Brain pericyte (primary cell): ENCODE measurements at places on chromosomes 3 and 15.

DNA sequence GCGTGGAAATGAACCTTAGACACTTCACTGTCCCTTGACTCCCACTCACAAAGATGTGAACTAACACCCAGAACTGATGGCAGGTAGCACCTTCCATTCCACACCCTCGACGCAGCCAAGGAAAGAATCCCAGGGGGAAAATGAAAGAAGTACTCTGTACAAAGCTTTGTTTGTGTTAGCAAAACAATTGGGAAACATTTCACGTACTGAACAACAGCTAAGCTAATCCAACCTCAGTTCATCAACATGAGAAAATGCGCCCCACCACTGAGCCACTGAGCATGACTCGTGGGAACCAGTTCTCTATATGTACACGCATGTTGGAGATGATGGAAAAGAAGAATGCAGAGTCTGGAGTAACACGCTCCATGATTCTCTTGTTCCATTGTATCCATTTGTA, 32.0 kb downstream of the CORO2B start:
- no peak for DNase-seq

GRCh38 chr3:55434789-55435188, 52.3 kb downstream of the WNT5A start:
- DNase-seq, result no peak

- DNase-seq, result no peak
Measured at GRCh38 chr15:42385980-42386700, 26.8 kb downstream of the CAPN3 start.

DNA sequence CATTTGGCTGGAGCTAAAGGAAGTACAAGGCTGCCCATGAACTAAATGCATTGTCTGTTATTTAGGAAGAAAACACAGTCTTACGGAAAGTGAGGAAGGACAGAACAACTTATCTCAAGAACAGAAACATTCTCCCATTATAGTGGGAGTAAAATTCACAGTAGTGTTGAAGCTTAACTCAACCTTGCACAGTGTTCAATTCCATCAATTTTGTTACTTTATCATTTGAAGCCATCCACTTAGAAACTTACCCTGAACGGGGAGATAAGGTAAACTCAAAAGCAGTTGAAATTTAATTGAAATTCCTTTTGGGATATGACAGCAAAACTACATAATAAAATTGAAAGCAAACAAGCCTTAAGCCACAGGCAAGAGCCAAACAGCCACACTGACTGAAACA, 186.9 kb downstream of the PCCB start:
- DNase-seq, result no peak

- DNase-seq, result no peak
Measured at GRCh38 chr15:52150871-52151270, 38.3 kb upstream of the BCL2L10 start.

DNA sequence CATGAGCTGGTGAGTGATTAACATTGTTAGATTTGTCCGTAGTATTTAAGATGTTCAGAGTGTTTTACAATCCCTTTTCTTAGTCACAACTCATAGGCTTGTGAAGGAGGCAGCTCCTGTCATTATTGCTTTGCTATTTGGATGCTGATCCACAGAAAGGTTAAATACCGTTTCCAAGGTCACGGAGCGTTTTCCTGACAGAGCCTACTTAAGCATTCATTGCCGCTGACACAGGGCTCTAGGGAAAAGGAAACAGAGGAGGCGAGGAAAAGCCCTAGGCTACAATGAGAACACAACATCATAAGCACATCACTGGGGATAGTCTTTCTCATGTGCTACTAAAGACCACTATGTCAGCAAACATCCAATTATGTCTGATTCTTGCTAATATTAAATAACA, 38.5 kb upstream of the CPB1 start:
- no peak for DNase-seq

- no peak for DNase-seq
Measured at GRCh38 chr15:88650556-88650955, 11.7 kb downstream of the ISG20 start.

- DNase-seq, result no peak
Measured at GRCh38 chr3:13188181-13188779, 115.1 kb upstream of the IQSEC1 start.

- no peak for DNase-seq
Measured at GRCh38 chr15:100889385-100890050, 9.9 kb downstream of the ALDH1A3 start.

DNA sequence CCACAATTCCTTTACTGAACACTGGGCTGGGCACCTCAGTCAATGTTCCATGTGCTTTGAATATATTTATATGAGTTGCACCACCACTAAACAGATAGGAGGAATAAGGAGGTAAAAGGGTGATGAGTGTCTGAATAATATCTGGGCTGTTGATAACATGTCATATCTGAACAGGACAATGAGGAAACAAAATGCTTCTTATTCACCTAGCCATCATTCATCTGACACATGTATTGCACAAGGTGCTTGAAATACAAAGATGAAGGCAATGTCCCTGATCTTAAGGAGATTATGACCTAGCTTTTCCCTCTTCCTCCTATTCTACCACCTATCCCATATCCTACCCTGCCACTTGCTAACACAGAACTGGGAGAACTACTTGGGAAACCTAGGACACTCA, 8.0 kb upstream of the CERS3 start:
- DNase-seq, result no peak

GRCh38 chr3:170426240-170426797, 7.7 kb downstream of the CLDN11 start:
- no peak for DNase-seq
